ENCODE measurements at places on chromosomes 5 and 9. TPM values are rescaled to one million over a fixed set of nuclear protein-coding genes. Genes with fewer than 3 reads are reported as not detected.

Gene CCDC112
- 4.7 TPM for total RNA-seq

Gene SLC36A2
- not detected for total RNA-seq

Gene SIT1
- 0.36 TPM for total RNA-seq

Gene ANKRD20A1
- not detected for total RNA-seq

Gene ENC1
- total RNA-seq, result 109 TPM

Gene PTGES
- total RNA-seq, result 70.9 TPM

Gene PCDHGA9
- 6.2 TPM for total RNA-seq

Gene NR2F1-AS1
- total RNA-seq, result 15.9 TPM

Gene XRCC4
- total RNA-seq, result 6.8 TPM

Gene NEK6
- total RNA-seq, result 130 TPM

Gene C5
- 5.1 TPM for total RNA-seq

Gene ZFP37
- 3.3 TPM for total RNA-seq

Gene MRPS30
- total RNA-seq, result 69.1 TPM

Gene PCDHA4
- 0.88 TPM for total RNA-seq

Gene PGM5
- total RNA-seq, result 0.36 TPM

Gene ATP10B
- total RNA-seq, result not detected

Data from osteoblast (primary cell).